ENCODE measurements at places on chromosomes 11 and 22.

- no peak for DNase-seq
Observed at GRCh38 chr11:1727096-1727690, 23.2 kb downstream of the IFITM10 start.

GRCh38 chr22:17754233-17754925, 19.9 kb downstream of the BID start:
- no peak for DNase-seq

DNA sequence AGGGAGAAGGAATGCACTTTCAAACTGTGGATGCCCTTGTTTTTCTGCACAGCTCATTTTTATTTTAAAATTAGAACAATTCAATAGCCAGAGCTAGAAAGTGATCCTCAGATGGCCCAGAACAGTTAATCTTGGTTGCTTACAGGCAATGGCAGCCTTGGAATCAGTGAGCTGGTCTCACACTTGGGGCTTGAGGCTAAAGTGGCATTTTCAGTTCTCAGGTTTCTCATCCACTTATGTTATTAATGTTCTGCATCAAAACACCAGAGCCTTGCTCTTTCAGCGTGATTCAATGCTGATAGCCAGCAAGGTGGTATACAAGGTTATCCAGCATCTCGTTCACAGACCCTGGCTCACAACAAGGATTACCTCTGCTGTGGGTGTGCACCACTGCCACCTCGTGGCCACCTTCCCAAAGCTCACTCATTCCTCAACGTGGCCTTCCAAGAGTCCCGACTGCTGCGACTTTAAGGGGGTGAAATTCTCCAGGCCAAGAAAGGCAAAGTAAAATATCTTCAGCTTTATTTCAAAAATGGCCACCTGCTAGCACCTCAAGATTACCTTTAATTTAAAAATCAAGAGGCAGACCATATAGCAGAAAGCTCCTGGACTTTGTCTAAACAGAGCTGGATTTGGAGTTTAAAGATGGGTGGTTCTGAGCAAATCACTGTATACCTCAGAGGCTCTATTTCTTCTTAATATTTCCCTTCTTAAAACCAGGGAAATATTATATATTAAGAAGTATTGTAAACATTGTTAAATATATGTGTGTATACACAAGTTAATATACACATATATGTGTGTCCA, 34.2 kb upstream of the FSHB start:
- peak; percentile 88 for DNase-seq

GRCh38 chr11:58958500-58958899, 19.2 kb downstream of the GLYATL1 start:
- no peak for DNase-seq

DNA sequence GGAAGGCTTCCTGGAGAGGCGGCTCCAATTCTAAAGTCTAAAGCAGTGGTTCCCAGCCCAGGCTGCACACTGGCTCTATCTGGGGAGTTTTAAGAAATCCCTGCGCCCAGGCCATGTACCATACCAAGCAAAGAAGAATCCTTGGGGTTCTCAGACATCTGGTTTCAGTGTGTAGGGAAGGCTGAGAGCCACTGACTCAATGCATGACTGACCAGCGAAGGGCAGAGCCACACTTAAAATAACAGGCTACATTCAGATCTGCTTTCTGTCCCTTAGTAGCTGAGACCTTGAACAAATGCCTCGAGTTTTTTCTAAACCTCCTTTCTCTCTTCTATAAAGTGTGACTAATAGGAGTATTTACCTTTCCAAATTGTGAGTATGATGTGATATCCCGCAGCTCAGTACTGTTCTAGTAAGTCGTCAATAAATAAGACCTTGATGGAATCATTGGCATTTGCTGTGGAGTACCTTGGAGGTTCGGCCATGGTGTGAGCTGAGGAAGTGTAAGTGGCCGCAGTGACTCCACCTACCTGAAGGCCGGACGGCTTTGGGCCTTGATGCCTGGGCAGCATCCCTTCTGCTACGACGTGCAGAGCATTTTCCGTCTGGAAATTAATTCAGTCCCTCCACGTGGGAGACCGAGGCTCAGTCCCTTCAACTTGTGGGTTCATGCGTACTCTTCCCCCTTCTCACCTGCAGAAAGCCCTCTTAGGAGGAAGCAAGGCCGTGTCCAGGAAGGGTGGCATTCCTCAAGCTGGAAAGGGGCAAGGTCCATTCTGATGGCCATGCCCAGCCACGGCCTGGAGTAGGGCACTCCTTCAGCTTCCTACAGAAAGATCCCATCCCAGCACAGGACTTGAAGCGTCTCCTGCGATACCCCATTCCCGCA, 25.1 kb downstream of the GLB1L2 start:
- no peak for DNase-seq

- DNase-seq: no peak
Observed at GRCh38 chr11:66211100-66211499, 57.3 kb upstream of the RAB1B start.

DNA sequence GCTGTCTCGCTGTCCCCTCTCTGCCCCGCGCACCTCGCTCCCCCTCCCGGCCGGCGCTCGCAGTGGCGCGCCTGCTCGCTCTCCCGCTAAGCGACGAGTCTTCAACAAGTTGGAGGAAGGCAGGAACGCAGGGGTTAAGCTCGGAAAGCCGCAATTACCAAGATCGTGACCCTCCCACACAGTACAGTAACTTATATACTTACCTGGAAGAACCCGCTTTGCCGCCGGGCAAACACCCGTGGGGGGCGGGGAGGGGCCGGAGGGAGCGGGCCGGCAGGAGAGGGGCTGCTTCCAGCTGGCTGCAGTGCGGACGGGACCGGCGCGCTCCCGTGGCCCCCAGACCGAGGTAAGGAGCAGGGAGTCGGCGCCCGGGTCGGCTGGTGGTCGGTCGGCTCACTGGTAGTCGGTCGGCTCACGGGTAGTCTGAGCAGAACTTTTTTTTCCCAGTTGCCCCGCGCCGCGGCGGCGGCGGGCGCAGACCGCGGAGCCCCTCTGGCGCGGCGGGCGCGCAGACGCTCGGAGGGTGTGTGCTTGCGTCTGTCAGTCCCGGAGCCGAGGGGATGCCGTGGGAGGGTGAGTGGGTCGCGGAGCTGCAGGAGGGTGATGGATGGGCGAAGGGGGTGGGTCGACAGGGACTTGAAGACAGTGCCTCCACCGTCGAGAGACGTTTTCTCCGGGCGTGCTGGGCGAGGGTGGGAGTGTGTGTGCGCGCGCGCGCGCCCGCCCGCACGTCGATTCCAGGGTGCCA, 101.2 kb upstream of the HSD17B12 start:
- DNase-seq: no peak

- no peak for DNase-seq
Observed at GRCh38 chr11:45409587-45409986, 123.4 kb upstream of the SYT13 start.

- no peak for DNase-seq
Observed at GRCh38 chr11:103499710-103500340, 390.6 kb downstream of the DYNC2H1 start.

- no peak for DNase-seq
Observed at GRCh38 chr11:3609416-3610265, 32.2 kb downstream of the ART5 start.

DNA sequence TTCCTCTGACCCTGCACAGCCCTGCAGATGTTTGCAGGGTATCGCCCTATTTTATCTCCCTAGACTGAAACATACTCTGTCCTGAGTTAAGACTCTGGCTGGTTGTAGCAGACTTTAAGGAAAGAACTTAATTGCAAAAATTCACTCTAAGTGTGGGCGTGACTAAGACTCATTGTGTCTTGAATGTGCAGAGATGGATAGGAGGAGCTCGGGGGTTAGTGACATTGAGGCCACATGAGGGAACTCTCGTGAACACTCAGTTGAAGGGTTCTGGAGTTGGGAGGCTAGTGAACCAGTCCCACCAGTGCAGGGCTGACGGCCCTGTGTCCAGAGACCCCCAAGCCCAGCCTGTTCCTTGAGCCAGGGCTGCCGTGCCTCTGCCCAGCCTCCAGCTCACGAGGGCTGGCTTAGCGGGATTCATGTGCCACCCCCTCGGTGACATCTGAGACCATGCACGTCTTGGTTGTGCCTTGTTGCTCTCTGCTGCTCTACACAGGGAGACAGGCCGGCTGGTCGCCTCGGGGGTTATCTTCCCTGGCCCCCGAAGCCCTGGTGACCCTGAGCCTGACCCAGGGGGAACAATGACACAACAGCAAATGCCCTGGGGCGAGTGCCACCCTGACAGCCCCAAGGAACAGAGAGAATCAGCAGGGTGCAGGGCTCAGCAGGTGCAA, 11.4 kb upstream of the TBX1 start:
- no peak for DNase-seq

DNA sequence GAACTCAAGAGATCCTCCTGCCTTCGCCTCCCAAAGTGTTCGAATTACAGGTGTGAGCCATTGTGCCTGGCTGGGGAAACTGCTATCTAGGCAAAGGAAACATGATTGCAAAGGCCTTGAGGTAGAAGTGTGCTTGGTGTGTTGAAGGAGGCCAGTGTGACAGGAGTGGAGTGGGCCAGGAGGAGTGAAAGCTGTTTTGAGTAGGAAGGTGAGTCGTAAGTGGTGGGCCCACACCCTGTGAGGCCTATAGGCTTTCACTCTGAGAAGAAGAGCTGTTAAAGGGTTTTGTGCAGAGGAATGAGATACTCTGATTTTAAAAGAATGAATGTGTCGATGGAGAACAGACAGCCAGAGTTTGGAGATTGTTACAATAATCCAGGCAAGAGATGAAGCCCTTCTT, 43.4 kb downstream of the WEE1 start:
- DNase-seq: no peak

- DNase-seq: no peak
Observed at GRCh38 chr22:36197065-36197440, 4.6 kb downstream of the APOL4 start.

- no peak for DNase-seq
Observed at GRCh38 chr22:33996824-33997223, 76.5 kb upstream of the LARGE1 start.

DNA sequence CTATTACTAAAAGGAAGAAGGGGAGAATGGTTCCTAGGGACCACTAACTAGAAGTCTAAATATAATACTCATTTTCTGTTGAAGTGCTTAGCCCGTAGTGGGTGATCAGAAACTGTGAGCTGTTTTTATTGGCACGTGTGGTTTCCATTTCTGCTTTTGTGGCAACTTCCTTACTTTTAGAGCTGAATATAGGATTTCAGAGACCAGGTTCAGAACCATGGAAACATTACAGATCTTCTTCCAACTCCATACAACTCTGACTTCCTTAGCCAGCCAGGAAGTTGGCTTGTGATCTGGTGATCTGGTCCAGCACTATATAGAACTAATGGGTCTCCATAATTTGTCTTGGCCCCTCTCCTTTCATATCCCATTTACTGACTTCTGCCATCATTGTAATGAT, 2.6 kb upstream of the ME3 start:
- DNase-seq: no peak

GRCh38 chr11:79472819-79473529, 32.1 kb upstream of the TENM4 start:
- DNase-seq: no peak

GRCh38 chr11:122879785-122880184, 2.8 kb upstream of the JHY start:
- DNase-seq: no peak

- peak; percentile 24 for DNase-seq
Observed at GRCh38 chr11:14422052-14422813, 63.2 kb upstream of the RRAS2 start.

- no peak for DNase-seq
Observed at GRCh38 chr11:88596786-88597185, 259.2 kb upstream of the CTSC start.

GRCh38 chr22:36982136-36982535, 37.1 kb downstream of the TST start:
- DNase-seq: no peak

- DNase-seq: no peak
Observed at GRCh38 chr22:49676230-49676629, 151.4 kb downstream of the BRD1 start.

DNA sequence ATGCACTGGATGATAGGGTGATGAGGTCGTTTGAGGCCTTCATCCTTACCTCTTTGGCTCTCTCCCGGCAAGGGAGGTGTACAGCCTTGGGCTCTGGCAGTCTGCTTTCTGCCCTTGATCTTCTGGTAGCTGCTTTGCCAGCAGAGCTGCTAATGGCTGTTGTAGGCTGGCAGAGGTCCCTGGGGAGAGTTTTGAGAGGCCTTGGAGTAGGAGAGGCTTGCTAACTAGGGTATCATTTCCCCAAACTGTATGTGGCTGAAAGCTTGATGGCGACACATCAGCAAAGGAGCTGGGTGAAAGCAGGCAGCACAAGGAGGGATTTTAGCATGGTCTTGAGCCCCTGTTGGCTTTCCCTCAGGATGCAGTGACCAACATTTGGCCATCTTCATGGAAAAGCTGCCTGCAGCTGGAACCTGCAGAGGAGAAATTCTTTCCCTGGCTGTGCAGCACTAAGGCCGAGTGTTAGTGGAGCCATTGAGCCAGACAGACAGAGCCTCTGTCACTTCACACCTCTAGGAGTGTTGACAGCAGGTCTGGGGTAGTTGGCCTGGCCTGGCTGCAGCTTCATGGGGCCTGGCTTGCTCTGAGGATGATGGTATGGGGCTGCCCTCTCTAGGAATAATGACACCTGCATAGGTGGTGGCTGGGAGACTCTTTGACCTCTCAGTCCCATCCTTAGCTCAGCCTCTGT, 3.5 kb upstream of the AMPD3 start:
- DNase-seq: peak; percentile 89

DNA sequence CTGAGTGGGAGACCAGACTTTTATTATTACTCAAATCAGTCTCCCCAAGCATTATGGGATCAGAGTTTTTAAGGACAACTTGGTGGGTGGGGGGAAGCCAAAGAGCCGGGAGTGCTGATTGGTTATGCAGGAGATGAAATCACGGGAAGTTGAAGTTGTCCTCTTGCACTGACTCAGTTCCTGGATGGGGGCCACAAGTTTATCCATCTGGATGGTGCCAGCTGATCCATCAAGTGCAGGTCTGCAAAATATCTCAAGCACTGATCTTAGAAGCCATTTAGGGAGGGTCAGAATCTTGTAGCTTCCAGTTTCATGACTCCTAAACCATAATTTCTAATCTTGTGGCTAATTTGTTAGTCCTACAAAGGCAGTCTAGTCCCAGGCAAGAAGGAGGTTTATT, 53.5 kb upstream of the LMO1 start:
- no peak for DNase-seq

- no peak for DNase-seq
Observed at GRCh38 chr11:6388748-6389147, 1.5 kb upstream of the SMPD1 start.

DNA sequence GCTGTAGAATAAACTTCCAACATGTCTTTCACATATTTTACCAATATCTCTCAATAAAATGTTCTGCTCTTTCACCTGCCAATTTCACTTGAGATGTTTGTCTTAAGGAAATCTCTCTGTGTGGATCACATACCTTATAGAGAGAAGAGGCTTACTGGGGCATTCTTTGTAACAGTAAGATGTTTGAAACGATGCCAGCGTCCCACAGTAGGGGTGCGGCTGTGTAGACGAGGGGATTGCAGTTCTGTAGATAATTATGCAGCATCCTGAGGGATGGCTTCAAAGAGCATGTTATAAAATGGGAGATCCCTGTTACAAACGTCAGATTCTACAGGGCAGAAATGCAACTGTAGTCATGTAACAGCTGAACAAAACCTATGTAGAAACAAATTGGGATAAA, 200.0 kb downstream of the TBC1D22A start:
- DNase-seq: no peak

DNA sequence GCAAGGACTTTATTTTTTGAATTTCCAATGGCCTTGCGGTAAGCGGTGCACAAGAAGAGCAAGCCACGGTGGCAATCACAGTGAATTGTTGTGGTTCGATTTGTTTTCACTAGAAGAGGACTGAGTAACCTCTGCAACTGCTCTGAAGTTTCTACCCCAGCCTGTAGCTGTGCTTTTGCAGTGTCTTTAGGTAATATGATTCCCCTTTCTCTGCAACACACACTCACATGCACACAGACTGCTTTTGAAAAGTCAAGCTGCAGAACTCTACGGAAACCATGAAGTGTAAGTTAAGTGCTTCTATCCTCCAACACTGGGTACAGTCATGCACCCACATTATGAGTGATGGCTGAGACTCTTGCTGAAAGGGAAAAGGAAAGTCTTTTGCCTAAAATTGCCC, 38.4 kb downstream of the CD44 start:
- DNase-seq: peak; percentile 72

Data from NCI-H187 treated with DMSO at 0.1 percent for 48 hours (cell line).